ENCODE measurements at places on chromosomes 3 and 15.

DNA sequence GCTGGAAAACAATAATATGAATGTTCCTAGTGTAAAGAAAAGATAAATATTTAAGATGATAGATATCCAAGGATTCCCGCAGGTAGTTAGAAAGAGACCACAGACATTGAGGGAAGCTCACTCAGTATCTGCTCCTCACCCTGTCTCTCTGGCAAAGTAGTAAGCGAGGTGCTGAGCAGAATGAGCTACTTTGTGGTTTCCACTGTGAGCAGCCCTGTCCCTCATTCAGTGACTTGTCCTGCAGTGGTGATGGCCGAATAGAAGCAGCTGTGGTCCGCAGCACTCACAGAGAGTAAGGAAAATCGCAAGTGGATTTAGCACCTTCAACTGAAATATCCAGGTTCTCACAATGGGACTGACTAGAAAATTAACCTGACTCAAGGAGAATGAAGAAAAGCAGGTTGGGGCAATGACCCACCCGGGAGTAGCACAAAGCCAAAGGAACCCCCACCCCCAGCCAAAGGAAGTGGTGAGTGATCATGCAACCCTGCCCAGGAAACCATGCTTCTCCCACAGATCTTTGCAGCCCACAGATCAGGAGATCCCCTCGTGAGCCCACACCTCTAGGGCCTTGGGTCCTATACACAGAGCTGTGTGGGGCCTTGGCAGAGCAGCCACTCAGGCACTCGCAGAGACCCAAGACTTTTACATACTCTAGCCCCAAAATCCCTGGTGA lies 21.8 kb upstream of the SLC25A38 start:
- no peak for DNase-seq

- DNase-seq, result no peak
These were observed 941 bp downstream of the ZBED2 start for GRCh38 chr3:111594205-111594604.

GRCh38 chr3:21405671-21406667 lies 345.0 kb downstream of the ZNF385D start:
- DNase-seq, result peak; percentile 60

- no peak for DNase-seq
These were observed 76.6 kb upstream of the PTX3 start for GRCh38 chr3:157360044-157360443.

DNA sequence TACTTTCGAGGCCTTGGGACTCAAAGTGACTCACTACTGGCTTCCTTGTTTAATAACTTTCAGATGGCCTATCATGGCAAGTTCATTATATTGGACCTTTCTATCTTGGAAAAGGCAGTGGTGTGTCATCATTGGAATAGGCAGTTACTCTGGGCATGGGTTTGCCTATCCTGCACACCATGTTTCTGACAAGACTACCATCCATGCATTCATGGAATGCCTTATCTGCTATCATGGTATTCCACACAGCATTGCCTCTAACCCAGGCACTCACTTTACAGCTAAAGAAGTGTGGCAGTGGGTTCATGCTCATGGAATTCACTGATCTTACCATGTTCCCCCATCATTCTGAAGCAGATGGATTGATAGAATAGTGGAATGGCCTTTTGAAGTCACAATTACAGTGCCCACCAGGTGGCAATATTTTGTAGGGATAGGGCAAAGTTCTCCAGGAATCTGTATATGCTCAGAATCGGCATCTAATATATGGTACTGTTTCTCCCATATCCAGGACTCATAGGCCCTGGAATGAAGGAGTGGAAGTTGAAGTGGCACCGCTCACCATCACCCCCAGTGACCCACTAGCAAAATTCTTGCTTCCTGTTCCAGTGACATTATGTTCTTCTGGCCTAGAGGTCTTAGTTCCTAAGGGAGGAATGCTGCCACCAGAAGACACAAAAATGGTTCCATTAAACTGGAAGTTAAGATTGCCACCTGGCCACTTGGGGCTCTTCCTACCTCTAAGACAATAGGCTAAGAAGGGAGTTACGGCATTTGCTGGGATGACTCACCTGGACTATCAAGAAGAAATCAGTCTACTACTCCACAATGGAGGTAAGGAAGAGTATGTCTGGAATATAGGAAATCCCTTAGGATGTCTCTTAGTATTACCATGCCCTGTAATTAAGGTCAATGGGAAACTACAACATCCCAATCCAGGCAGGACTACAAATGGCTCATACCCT lies 1161.4 kb downstream of the SI start:
- DNase-seq, result no peak

DNA sequence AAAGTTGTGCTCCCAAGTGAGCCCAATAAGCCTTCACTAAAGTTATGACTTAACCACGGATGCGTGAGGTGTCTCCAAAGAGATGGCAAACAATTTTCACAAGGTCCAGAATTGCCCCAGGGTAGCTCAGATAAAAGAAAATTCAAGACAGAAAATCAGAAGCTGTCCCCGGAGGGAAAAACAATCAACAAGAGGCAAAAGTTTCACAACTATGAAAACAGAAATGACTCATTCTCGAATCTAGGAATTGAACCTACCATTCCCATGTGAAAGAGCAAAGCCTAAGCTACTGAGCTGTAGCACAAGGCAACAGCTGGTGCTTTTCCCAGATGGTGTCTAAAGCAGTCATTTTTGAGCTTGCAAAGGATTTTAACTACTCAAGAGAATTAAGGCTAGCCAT lies 33.5 kb upstream of the MKRN3 start:
- DNase-seq, result no peak

DNA sequence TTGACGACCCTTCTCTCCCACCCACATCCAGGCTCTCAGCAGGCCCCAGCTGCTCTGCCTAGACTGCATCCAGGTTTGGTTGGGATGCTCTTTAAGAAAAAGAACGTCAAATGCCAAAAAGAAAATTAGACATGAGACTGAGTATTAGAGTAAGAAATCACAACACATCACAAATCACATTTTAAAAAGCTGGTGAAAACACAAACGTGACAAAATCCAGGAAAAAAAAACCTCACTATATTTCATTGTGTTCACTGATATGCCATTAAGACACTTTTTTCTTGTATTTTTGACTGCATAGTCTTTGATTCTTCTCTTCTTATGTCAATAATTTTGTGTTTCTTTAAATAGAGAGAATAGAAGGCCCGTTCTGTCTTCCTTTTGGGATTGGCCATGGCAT lies 243.7 kb downstream of the TLE3 start:
- DNase-seq, result no peak

DNA sequence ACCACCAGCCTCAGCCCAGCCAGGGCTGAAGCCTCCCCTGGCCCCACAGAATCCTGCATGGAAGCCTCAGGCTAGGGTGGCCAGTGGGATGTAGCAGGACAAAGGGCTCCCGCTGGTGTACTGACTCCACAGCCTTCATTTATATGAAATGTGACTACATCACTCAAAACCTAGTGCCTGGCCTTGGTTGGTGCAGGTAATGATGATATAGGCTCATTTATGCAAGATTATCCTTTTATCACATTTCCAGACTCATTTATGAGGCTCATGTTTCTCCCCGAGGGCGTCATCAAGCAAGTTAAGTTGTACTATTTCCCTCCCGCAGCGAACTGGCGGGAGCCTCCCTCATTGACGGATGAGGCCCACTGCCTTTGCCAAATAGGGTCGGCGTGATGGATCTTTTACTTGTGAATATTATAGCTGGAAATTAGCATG lies 179.1 kb upstream of the SMAD3 start:
- peak; percentile 61 for DNase-seq

All from ascending aorta (tissue), 2 donors.